Vagina (tissue), 2 donors: ENCODE measurements at places on chromosomes 6 and 20.

DNA sequence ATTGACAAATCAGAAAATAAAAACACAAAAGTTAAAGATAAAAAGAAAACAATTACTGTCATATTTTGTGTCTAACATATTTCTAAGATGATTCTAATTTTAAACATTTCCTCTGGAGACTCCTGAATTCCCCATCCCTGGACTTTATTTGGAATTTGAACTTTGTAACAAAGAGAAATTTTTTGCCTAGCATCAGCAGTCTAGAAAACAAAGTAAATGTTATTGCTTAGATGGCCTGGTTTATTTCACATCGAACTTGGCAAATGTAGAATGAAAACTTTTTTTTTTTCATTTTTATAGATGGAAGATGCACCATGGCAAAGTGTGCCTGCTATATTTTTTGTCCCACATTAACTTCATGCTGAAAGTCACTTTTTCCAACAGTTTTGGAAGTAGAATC, 159.1 kb downstream of the TBX18 start:
- DNase-seq = no peak

GRCh38 chr6:47116606-47117005, 74.5 kb upstream of the ADGRF1 start:
- DNase-seq = no peak

GRCh38 chr6:35043381-35044130, 97.6 kb downstream of the TCP11 start:
- no peak for DNase-seq

GRCh38 chr6:125815080-125815910, 24.5 kb downstream of the NCOA7 start:
- DNase-seq = no peak

- DNase-seq = no peak
Measured at GRCh38 chr6:44576132-44576631, 188.7 kb downstream of the CDC5L start.

GRCh38 chr20:60095456-60095855, 137.2 kb downstream of the CDH26 start:
- DNase-seq = no peak

GRCh38 chr6:80923816-80924215, 817.3 kb downstream of the BCKDHB start:
- no peak for DNase-seq

DNA sequence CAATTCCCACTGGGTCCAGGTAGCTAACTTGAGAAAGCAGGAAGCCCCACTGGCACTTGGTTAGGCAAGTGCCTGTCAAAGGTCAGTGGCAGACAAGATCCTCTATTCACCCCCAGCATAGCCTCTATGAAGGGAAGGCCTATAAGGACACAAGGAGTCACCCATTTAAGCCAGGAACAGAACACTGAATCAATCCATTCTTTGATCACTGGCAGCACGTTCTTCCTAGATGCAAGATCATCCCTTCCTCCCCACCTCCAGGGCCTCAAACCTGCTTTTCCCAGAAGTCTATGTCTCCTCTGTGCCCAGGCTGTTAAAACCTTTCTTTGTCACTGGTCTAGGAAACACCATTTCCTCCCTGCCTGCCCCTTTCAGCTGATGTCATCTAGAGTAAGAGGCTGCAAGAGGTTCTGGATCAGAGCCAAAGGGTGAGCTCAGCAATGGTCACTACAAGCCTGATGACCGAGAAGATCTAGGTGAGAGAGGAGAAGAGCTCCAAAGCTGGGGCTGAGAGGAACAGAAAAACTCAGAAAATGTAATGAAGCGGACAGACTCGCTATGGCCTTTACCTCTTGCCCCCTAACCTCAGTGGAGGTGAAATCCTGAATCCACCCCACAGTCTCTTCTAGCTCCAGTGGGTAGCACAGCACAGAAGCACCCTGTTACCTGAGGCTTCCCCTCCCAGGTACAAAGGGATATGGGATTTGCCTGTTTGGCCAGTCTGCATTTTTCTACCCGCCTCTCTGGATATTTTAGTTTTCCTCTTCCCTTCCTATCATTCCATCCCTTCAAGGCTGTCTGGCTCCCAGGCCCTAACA, 1.8 kb downstream of the GTPBP2 start:
- DNase-seq = no peak

DNA sequence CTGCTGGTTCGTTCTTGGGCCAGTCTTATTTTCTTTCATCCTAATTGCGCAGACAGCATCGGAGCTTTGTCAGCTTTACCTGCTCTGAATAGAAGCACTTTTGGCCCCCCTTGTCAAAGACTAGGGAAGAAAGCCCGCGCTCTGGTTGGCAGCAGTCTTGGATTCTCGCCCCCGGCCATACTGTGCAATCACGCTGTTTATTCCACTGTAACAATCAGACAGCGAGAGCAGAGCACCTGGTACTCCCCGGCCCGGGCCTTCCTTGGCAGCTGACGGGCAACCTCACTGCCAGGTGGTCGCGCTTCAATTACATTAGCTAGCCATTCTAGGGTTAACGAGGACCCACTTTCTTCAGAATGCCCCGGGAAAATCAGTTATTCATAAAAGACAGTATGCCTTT, 72.6 kb downstream of the INSM1 start:
- no peak for DNase-seq

DNA sequence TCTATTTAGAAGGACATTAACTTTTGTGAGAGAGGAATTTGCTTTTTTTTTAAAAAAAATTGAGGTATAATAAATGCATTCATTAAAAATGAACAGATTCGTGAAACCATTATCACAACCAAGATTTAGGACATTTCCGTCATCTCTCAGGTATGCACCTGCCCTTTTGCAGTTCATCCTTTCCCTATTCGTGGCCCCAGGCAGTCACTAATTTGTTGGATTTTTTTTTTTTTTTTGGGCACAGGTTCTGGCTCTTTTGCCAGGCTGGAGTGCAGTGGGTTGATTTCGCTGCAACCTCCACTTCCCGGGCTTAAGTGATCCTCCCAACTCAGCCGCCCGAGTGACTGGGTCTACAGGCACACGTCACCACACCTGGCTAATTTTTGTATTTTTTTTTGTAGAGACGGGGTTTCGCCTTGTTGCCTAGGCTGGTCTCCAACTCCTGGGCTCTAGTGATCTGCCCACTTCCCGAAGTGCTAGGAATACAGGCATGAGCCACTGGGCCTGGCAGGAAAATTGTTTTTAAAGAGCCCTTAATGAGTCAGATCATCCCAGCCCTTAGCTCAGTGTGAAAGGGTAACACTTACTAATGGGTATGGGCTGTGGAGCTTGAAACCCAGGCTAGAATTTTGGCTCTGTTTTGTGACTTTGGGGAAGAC, 9.2 kb downstream of the PHF3 start:
- DNase-seq = no peak

DNA sequence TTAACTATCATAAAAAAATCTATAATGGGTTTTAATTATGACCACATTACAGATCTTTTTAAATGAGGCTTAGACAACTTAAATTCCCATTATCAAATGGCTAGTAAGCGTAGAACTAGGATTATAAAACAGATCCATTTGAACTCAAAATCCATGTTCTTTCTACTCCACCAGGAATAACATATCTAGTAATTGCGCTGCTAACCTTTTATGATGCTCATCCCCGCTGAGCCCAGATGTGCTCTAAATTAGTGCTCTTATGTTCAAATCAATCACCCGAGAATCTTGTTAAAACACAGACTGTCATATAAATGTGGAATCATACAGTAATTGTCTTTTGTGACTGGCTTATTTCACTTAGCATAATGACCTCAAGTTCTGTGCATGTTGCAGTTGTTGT, 903.1 kb downstream of the PHF3 start:
- DNase-seq = no peak

GRCh38 chr6:45644720-45645119, 267.0 kb upstream of the SUPT3H start:
- no peak for DNase-seq

- DNase-seq = no peak
Measured at GRCh38 chr20:52490711-52491430, 299.3 kb upstream of the ZFP64 start.

GRCh38 chr20:60986506-60987156, 265.4 kb upstream of the CDH4 start:
- no peak for DNase-seq

GRCh38 chr6:140064366-140064765, 689.9 kb upstream of the CITED2 start:
- no peak for DNase-seq

DNA sequence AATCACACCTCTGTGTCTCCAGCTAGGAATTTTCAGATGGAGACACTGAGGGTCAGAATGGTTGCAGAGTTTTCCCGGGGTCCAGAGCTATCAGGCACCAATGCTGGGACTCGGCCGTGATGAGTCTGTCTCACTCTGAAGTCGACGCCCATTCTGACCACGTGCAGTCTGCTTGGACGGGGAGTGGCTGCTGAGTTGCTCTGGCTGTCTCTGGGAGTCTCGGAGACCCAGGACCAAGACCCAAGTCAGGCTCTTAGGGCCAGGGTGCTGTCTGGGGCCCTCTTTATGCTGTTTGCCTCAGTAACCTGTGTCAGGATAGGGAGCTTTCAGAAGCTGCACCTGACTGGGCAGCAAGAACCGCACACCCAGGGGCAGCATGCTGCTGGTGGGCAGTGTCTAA, 4.6 kb downstream of the IP6K3 start:
- DNase-seq = no peak

GRCh38 chr6:53159558-53159957, 10.9 kb upstream of the GCM1 start:
- DNase-seq = no peak

DNA sequence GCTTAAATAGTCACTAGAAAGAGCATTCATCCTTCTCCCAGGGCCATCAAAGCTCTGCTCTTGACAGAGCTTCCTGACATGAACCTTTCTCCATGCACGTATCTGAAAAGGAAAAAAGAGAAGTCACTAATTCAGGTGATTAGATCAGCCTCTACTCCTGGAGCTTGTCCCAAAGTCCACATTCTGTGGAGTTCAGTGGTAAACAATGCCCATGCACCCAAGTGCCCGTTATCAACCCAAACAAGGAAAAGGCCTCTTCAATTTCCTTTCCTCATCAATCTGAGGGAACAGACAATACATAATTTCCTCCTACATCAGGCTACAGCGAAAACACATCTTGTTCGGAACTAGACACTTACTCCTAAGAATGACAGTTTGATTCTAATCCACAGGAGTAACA, 129.2 kb upstream of the PCSK2 start:
- DNase-seq = no peak

DNA sequence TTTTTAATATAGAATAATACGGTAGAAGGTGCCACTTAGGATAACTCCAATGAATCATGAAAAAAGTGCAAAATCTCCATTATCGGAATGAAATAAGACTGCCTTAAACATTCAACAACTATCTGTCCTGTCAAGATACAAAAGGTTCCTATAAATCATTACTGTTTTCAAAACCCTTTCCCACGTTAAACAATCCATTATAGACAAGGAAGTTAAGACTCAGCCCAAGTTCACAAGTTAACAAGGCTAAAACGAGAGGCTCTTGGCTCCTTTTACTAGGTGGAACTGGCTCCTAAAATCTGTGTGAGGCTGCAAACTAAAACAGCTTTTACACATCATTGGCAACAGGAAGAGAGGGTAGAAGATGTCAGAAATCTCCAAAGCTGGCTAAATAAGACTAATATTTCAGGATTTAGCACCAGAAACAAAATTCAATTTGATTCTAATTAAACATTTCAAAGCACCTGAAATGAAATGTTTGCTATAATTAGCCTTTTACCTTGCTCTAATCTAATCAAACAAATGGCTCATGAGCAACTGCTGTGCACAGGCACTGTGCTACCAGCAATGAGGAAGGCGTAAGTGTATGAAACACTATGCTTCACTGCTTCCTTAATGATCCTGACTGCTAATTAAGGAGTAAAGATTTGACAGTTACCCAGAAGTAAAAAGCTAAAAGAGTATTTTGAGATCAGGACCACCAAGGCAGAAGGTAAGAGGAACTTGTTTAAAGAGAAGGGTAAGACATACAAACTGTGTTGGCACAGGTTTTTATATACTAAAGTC, 109.7 kb downstream of the DST start:
- DNase-seq = no peak

GRCh38 chr20:753136-753535, 15.2 kb downstream of the SLC52A3 start:
- no peak for DNase-seq

DNA sequence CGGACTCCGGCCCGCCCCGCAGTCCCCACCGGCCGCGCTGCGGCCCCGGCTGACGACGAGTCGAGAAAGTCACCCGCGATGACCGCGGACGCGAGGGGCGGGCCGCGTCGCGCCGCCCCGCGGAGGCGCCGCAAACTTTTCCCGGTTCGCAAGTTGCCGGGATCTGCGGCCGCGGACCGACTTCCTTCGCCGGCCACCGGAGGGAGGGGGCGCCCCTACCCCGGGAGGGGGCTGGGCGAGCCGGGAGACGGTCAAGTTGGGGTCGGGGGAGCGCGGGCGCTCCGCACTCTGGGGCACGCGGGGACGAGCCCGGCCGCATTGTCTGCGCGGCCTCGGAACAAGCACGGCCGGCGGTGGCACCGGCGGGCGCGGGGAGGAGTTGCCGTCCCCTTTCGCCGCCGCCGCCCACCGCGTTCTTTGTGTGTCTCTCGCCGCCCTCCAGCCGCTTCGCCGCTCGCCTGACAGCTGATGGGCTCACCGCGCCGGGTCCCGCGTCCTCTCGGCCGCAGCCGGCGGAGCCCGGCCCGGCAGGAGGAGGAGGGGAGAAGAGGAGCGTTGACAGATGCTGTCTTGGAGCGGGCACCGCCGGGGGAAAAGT, 131.6 kb downstream of the OGFRL1 start:
- no peak for DNase-seq

- no peak for DNase-seq
Measured at GRCh38 chr20:20491110-20491783, 123.3 kb downstream of the INSM1 start.

- no peak for DNase-seq
Measured at GRCh38 chr6:88179692-88180091, 13.5 kb upstream of the CNR1 start.

- no peak for DNase-seq
Measured at GRCh38 chr6:94361304-94362060, 942.1 kb upstream of the EPHA7 start.

GRCh38 chr20:17872959-17873358, 95.6 kb downstream of the SNX5 start:
- no peak for DNase-seq
